ENCODE measurements at places on chromosomes 5 and 9.
A peak's percentile ranks its signal among the peaks of the same experiment; 100 is the strongest.

GRCh38 chr5:115961381-115962238, 665 bp upstream of the LVRN start:
- DNase-seq: no peak

- no peak for DNase-seq
Measured at GRCh38 chr5:150438873-150439546, 10.5 kb downstream of the RPS14 start.

DNA sequence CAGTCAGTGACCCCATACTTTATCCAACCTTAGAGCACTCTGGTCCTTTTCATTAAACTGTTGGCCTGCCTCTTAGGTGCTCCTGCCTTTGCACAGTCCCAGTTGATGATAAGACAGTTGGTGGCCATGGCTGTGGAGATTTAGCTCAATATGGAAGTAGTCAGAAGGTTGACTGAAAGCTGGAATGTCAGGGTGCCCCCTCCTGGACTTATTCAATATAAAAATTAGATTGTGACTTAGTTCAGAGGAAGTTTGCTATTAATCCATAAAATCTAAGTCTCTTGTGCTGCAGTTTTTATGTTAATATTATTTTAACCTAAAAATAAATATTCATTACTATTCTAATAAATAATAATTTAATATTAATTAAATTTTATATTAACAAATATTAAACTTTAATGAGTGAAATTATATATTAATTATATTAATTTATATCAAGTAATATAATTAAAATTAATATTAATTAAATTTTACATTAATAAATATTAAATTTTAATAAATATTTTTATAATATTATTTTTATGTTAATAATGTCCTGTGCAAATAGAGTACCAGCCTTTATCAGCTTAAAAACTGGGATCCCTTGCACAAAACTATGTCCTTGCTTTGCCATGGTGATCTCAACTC, 77.7 kb upstream of the ADAMTSL1 start:
- DNase-seq: no peak

DNA sequence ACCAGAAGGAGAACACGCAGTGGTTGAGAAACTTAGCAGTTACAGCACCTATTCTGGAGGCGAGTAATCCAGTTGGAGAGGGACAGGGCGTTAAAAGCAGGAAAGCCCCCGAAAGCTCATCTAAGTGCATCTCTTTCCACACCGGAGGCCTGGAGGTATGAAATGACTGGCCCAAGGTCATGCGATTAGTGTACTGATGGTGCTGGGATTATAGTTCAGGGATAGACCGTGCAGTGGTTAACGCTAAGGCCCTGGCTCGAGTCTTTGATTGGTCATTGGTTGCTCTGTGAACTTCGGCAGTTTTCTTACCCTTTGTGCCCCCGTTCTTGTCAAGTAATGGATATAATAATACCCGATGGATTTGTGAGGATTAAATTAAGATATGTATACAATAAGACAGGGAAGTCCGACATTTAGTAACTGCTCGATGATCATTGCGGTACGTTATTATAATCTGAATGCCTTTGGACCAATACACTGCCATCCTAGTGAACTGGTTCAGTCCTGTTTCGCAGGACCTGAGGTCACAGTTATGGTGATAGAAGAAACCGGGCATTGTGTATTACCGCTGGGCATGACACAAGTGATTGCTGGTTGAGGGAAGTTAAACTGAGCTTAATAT, 960 bp downstream of the CANX start:
- peak; percentile 24 for DNase-seq
